Iris pigment epithelial cell (primary cell): ENCODE measurements at places on chromosomes 6 and 20.

GRCh38 chr6:119683031-119683430 lies 333.5 kb upstream of the MAN1A1 start:
- peak; percentile 5 for DNase-seq

GRCh38 chr6:106086814-106087175 lies 659 bp downstream of the PRDM1 start:
- DNase-seq = no peak

DNA sequence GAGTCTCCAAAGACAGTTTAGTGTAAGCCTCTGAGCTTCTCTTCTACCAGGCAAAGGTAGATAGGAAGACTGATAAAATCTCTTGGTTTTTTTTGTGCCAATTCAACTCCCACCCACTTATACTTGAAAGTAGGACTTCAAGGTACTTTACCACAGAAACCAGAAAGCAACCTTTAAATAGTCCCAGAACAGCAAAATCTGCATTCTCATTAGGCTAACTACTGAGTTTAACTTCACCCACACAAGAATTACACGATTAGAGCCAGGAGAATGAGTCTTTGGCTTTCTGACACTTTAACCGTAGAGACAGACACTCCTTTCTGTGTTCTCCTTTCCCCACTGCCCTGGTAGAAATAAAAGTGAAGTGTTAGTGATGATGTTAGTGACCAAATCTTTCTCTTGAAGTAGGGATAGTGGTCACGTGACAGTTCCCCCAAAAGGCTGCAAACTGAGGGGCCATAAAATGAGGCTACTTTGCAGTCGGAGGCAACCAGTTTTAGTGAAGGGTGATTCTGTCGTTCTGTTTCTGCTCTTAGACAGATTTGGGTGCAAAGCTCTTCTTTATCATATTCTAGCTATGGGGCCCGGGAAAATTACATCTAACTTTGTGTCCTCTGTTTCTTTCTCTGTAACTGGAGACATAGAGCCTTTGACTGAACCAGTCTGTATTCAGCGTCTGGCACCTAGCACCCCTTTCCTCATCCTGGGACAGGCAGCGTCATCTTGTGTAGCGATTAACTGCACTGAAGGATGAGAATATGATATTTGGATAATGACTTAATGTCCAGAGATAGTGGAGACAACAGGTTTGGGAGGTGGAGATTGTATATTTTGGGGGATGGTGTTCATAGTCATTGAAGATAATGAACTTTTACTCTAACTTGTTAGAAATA lies 206.4 kb upstream of the CITED2 start:
- no peak for DNase-seq

- DNase-seq = no peak
These were observed 14.1 kb upstream of the CD24 start for GRCh38 chr6:106988664-106989063.

GRCh38 chr20:43949741-43950618 lies 35.3 kb downstream of the TOX2 start:
- DNase-seq = peak; percentile 61

- no peak for DNase-seq
These were observed 261.9 kb downstream of the CDH4 start for GRCh38 chr20:61514018-61514365.

DNA sequence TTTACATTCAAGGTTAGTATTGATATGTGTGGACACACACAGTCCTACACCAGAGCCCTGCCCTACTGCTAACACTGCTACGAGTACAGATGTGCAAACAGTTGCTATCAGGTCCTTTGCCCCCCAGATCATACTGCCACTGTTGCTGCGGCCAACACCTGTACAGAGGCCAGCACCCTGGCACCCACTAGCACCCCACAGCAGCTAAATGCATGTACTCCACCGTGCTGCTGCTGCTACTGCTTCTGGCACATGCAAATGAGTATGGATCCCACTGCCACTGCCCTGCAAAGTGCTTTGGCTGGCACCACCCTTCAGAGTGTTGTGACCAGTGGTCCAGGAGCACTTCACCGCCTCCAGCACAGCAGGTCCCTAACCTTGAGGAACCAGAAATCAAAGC lies 621.9 kb downstream of the GRIK2 start:
- no peak for DNase-seq

DNA sequence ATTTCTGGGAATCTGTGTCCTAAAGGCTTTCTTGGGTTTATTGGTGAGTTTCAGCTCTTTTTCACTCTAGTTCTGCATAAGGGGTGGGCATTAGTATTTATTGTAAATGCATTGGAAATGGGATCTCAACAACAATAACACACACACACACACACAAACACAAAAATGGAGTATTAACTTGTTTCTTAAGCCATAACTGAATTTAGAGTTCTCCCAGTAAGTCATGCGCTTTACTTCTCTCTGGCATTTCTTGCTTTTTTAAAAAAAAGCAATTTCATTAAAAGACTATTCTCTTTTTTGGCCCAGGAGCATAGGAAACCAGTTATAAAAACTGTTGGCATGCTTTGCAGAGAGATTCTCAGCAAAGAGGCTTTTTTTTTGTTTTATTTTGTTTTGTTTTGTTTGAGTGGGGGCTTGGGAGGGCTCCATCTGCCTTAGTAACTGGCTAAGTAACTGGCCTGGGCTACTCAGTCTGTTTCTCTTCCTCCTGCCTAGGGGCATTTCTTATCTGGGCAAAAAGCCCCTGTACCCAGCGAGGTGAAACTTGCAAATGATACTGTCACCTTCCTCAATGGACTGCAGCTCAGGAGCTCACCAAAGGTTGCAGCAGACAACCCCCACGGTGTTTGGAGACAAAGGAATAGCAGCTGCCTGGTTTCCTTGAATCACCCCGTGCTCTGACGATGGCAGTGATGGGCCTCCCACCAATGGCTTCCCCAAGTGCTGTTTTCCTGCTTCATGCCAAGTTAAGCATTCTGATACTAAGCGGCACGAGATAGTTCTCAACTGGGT lies 128.5 kb downstream of the BCAS1 start:
- DNase-seq = no peak

DNA sequence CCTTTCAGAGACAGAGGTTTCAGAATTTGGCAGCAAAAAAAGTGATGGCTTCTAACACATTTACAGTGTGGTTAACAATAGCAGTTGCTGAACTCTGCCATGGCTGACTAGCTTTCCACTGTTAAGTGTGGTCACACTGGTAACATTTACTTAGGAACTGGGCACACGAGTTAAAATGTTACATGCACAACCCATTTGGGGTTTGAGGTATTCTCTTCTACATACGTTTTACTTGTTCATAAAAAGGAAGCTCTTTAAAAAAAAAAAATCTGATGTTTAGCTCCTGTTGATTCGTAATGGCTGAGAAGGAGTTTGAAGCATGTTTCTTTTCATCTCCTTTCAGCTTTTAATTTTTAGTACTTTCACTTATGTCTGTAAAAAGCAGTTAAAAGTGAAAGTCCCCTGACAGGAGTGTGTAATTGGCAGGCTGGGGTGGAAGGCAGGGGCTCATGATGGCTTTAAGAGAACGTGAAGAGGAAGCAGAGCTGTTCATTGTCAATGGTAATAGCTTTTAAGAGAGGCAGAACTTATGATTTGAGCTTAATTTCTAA lies 245.9 kb downstream of the FARS2 start:
- DNase-seq = no peak

GRCh38 chr20:4779616-4780015 lies 57.9 kb downstream of the PRND start:
- no peak for DNase-seq

DNA sequence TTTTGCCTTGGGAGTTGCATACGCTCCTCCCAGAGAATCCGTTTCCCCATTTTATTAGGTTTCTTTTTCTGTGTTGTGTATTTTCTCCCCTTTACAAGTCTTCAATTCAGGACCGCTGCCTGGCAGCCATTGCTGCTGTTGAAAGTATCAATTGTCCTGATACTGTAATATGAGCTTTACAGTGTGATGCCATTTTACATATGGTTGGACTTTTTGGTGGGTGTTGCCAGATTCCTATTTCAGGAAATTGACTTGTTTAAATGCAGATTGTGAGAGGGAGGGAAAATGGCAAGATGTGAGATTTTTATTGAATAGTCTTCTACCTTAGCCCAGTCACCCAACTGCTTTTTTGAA lies 1.2 kb downstream of the PANK2 start:
- peak; percentile 39 for DNase-seq

DNA sequence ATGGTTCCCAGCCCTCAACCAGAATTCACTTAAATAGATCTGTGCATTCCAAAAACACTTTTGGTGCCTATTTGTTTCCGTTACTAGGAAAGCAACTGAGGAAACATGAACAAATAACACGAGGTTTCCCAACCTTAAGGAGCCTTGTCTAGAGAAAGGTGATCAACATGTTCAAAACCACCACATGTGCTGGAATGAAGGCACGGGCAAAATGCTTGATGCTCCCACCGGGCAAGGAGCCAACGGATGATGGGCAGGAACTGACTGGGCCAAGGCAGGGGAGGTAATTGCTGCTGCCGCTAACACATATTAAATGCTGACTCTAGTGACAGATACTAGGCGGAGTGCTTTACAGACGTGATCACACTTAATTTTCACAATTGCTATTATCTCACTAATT lies 2.5 kb downstream of the MYLK4 start:
- no peak for DNase-seq
